ENCODE measurements at places on chromosomes 7 and 10.

- no peak for DNase-seq
Observed at GRCh38 chr10:76883596-76883995, 754.0 kb downstream of the KCNMA1 start.

DNA sequence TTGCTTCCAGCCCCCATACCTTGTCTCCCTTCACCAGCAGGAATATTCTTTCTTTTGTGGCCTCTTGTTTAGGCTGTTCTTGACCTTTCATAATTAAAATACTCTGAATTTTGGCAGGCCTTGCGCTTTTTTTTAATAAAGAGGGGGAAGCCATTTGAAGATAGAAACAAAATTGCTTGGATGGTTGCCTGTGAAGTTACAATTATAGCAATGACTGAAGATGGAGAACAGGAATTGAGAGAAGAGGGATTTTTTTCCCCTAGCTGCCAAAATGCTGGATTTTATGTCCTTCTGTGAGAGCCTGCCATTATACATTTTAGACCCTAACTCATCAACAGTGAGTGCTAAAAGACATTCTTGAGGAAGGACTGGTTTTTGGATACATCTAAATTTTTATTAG lies 24.8 kb downstream of the FGFBP3 start:
- no peak for DNase-seq

DNA sequence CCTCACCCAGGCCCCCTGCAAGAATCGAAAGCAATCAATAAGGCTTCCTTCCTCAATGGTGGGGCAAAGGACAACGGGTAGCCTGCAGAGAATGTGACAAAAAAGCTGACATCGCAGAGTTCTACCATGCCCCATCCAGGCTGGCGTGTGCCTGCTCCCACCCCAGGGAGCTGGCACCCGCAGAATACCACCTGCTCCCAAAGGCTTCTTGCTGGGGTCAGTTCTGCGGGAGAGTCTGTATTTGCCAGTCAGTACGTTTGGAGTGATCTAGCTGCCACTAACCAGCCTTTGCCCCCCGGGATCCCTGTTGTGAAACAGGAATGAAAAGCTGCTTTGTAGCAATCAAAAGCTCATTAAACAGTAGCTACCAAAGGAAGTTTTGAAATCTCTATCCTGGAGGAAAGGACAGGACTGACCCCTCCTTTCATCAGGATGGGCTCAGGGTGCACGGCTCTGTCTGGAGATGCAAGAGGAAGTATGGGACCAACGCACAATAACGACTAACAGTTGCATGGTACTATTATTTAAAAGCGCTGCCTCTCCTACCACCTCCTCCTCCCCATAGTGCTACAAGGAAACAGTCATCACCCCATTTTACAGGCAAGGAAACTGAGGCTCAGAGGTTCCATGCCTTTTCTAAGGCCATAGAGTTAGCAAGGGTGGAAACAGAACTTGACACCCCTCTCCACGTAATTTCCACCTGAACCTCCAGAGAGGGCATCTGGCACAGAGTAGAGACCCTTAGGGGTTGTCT lies 67.0 kb downstream of the FGFR2 start:
- DNase-seq = no peak

DNA sequence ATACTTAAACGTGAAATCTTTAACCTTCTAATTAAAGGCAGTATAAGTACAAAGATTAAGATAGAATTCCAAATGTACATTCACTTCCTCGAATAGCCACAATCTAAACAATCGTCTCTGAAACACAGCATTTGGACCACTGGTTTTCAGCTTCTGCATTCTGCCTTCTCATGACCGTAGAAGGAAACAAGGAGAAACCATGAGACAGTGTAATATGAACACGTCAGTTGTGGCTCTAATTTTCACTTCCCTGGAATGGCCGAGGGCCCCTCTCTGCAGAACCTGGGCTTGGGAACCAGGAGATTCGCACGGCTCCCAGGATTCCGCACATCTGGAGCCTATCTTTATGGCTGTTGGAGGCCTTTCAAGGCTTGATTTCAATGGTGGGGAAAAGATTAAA lies 189.3 kb downstream of the KLF6 start:
- no peak for DNase-seq

DNA sequence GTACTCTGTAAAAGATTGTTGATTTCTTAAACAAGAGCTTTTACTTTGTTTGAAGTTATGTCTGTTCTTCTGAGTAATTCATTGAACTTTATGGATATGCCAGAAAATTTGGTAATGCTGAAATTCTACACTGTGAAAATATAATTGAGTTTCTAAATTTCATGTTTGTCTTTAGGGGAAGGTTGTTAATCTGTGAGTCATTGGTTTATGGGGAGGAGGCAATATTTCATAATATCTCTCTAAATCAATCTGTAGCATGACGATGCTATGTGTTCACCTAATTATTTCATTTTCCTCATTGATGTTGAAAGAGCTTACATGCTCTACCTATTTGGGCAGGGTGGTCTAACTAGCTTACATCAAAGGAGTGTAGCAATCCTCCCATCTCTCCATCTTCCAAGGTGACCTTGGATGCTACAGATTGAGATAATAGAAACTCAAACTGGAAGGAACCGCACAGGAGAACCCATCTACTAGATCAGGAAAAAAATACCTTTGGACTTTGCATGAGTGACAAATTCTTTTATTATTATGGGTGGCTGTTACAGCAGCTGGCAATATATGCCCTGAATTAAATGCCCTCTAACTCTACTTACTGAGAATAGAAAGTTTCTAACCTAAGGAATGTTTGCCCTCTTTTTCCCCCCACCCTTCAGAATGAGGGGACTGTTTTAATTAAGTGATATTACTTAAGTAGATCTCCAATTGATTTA lies 8.4 kb upstream of the SNX13 start:
- DNase-seq = no peak

- DNase-seq = no peak
Observed at GRCh38 chr7:131932271-131932670, 375.8 kb upstream of the PODXL start.

GRCh38 chr10:89302625-89303024 lies 779 bp downstream of the IFIT2 start:
- DNase-seq = no peak

GRCh38 chr10:10598297-10598696 lies 419.4 kb upstream of the CELF2 start:
- no peak for DNase-seq

GRCh38 chr7:95725205-95725604 lies 47.1 kb upstream of the DYNC1I1 start:
- no peak for DNase-seq

DNA sequence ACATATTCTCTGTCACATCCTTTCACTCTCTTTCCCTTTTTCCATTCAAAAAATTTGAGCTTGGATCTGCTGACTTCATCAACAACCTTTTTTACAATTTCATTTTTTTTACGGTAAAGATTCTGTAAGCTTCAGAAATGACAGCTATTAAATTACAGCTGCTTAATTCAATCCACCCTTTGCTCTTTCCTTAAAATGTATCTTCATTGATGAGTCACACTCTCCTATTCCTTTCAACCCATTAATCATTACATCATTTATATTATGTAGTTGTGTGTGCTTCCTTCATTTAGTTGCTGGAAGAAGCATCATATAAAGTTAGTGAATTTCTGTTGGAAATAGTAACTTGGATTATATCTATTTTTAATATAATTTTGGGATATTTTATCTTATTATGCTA lies 67.1 kb upstream of the MAGI2 start:
- DNase-seq = no peak

GRCh38 chr7:131586259-131586658 lies 29.8 kb upstream of the PODXL start:
- peak; percentile 25 for DNase-seq

DNA sequence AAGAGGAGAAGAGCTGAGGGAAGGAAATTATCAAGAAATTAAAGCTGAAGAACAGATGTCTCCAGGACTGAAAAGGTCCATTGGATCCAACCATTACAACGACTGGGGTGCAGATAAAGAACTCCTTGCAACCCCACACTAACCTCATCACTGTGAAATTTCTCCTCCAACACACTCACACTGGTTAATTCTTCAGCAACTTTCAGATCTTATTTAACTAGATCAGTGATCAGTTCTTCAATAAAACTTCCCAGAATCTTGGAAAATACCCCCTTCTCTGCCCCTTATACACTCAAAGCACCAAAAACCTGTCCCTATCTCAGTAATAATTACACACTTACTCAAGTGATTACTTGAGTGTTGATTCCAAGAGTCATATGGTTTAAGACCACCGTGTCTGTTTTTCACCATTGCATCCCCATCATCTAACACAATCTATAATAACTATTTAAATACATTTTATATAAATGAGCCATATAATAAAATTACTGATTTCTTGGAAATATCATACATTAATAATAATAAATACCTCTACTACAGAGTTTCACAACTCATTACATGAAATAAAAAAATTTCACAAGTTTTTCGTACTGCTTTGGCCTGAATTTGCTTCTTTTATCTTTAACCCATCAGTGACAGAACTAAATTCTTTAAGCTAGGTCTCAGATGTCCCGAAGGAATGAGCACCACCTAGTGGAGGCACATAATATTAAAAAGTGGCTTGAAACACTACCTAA lies 123.7 kb downstream of the MPP7 start:
- DNase-seq = peak; percentile 84

GRCh38 chr7:143247372-143247771 lies 15.9 kb upstream of the GSTK1 start:
- no peak for DNase-seq

- DNase-seq = no peak
Observed at GRCh38 chr10:76119515-76119914, 688.1 kb downstream of the LRMDA start.

DNA sequence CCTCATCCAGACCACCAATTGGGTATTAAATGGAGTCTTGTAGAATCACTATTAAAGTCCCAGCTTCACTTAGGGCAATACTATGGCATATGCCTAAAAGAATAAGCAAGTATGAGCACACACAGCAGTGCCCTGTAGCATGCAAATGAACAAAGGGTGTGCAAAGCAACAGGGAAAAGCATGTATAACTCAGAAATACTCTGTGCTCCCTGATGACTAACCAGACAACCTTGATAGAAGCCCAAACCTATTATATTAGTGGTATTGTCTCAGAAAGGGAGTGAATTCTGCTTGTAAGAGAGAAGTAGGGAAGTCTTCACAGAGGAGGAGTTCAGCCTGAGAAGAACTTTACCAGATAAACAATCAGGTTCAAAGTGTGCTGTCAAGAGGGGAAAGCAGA lies 131.2 kb downstream of the DGKI start:
- DNase-seq = no peak

DNA sequence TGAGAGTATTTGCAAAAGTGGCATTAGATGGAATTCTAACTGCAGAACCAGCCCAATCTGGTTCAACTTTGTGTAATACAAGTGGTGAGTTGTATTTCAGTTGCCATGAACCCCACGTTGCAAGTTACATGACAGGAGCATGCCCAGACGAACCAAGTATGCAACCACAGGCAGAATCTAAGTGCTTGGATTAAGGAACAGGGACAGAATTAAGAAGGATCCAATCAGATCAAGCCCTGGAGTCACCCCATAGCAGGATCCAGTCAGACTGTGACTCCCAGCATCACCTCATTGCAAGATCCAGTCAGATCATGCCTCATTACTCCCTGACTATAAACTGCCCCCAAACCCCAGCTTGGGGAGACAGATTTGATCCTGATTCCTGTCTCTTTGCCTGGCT lies 388.7 kb upstream of the NRP1 start:
- DNase-seq = no peak

DNA sequence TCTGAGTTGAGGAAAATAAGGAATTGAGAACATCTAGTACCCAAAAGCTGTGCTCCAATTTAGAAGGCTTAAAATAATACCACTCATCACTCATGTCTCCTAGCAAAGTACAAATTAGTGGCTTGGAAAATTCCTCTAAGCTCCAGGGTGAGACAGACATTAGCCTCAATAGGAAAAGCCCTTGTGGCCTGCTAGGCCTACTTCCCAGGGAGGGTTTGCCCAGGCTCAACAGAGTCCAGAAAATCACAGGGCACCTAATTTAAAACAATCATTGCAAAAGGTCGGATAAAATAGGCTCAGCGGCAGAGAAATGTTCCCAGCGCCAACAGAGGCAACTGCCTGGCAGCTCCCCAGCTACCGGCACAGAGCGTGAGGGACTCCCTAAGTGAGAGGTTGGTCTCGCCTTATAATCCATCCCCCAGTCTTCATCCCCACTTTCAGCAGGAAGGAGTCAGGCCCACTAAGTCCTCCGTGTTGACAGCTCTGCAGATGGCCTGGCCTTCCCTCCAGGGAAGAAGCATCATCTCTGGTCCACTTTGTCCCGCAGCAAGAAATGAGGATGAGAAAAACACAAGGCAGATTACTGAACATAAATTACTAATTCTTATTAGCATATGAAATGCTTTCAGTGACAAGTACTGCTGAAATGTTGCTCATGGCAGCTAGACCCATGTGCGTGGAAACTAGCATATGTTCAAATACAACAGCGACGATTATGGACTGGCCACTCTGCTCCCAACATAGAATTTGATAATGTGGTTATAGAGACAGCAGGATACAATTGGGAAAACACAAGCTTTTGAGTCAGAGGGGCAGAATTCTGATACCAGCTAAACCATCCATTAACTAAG lies 1177.7 kb upstream of the AUTS2 start:
- no peak for DNase-seq

- DNase-seq = no peak
Observed at GRCh38 chr7:43756368-43757072, 2.0 kb upstream of the BLVRA start.

DNA sequence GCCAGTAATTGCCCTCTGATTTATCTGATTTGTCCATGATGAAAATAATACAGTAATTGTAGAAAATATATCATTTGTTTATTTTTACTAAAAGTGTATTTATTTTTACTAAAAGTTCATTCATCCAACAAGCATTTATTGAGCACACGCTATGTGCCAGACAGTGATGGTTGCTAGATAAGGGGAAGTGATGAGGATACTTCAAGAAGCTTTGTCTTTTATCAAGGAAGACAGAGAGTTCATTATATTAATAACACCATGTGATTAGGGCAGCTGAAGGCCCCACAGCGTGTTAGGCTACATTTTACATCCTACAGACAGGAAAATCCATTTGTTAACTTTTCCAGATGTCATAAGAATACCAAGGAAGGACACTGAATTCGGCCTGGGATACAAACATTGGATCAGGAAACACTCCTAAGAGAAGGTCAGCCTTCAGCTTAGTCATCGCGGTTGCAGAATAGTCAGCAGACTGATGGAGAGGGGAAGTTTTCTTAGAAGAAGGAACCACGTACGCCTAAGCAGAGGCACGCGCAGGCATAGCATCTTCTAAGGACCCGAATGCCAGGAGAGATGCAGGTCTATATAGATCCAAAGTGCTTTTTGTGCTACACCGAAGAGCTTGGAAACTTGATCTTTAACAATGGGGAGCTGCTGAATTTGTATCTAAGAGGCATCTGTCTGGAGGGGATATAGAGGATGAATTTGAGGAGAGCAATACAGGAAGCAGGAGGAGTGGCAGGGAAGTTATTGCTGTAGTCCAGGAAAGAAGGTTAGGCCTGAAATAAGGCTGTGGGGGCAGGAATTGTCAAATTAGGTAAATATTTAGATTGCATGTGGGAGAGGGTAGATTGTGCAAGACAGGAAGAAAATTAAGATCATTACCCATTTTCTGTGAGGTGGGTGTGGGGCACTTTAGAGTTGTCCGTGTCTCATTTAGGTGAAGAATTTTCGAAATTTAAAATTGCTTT lies 85.7 kb downstream of the LRGUK start:
- peak; percentile 66 for DNase-seq

Measured in left lung (tissue), 14 donors.